Suppressor macrophage treated with lipopolysaccharide for 4 hours (primary cell): ENCODE measurements at places on chromosomes 6 and 20.

DNA sequence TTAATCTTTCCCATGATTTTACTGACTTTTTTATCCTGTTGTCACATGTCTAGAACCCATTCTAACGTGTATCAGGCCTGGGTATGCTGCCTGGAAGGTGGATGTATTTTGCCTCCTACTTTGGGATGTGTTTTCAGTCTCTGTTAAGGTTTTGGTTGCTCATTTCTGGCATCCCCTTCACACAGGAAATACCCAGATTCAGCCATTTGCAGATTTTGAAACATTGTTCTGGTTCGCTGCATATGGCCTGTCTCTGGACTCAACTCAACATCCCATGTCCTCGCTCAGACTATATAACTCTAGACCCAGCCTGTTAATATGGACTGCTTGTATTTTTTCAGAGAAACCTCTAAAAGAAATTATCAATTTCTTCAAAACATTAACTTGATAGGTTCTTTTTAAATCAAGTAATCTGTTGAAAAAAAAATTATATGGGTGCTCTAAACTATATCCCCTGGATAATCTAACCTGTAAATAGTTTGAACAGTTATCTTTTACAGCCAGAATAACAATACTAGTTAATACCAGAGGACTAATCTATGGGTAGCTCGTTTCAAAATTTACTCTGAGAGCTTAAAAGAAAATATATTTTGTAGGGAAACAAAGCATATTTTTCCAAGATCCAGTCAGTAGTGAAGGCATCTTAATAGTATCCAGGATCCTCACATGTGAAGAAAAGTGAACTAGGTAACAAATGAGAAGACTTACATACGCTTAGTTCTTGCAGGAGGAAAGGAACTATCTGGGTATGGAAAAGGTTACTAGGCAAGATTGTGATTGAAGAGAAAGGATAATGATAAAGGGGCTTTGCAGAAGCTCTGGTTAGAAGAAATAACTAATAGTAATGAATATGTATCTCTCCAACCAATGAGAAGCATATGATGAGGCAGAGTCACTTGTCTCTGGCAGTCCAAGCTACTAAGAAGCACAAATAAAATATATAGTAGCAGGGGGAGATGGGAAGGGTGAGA, 23.4 kb upstream of the HLA-DQB1 start:
- DNase-seq: no peak

DNA sequence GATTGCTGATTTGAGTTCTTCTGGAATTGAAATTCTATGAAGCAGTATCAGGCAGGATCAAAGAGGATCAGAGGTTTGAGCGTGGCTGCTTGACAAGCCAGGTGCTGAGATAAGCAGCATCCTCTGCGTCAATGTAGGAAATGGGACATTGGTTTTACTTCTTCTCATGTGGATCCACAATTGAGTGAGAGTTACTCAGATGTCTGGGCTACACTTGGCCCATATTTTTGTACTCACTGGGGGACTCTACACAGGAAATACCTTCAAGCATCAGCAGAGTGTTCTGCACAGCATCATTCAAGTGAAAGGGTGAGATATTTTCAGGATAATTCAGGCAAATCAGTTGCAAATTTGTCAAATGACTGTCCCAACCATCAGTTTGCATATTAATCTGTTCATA, 613.9 kb upstream of the ARID1B start:
- DNase-seq: no peak

GRCh38 chr20:916125-916799, at the start of gene ANGPT4:
ANGPT4 (minus strand) TSS chr20:916334; CDS start chr20:916214, 120 bp downstream.
- DNase-seq: no peak

DNA sequence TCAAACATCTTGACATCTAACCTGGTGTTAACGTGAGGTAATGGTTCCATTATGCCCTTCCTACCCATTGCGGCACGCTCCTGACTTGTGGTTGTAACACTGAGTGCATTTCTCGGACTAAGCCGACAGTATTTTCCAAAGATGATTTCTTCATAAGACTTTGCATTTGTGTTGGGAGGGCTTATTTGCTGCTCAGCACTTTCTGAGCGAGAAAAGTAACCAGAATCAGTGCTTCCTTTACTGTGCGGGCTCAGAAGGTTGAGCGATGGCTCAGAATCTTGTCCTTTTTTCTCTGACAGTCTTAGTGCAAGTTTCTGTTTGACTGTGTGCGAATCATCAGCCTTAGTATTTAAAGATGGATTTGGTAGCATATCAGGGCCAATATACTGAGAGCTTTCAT, 171.7 kb downstream of the HIVEP2 start:
- DNase-seq: no peak

- DNase-seq: no peak
These were observed 55.9 kb downstream of the MAP3K5 start for GRCh38 chr6:136736281-136736960.

DNA sequence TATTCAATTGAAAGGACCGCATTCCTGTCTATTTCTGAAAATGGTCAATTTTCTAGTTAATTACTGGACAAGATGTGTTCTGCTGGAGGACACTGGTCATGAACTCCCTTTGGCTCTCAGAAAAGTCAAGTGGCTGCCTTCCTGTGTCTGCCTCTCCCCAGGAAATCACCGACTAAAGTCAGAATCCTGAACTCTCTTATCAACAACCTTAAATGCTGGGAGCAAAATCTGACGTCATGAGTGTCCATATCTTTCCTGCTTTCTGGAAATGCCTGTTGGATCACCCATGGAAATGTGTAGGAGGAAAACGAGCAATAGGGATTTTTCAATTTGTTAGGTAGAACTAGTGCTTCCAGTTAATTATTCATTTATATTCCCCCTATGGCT, 53.5 kb upstream of the PLCB1 start:
- no peak for DNase-seq

GRCh38 chr6:140070846-140071473, 696.5 kb upstream of the CITED2 start:
- no peak for DNase-seq

- no peak for DNase-seq
These were observed 94.1 kb upstream of the RNF24 start for GRCh38 chr20:4109307-4109940.

DNA sequence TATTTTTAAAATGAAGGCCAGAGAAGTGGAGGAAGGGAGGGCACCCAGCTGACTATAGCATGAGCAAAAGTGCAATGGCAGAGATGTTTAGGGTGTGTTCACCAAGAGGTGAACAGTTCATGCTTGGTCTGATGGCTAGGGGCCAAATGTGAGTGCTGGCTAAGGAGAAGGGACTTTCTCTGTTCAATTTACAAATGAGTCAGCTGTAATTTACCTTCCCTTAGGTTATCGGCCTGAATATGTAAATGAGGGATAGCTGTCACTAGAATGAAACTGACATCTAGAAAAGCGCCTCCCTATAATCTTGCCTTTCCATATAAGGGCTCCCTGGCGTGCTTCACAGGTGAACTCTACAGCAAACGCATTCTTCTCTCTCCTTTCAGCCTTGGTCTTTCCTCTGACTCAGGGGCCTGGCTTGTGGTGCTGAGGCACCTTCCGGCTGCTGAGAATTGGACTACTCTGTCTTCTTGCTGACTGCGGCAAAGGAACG, 114.7 kb upstream of the BACH2 start:
- DNase-seq: no peak

- no peak for DNase-seq
These were observed 113.1 kb downstream of the SOBP start for GRCh38 chr6:107603006-107603370.

DNA sequence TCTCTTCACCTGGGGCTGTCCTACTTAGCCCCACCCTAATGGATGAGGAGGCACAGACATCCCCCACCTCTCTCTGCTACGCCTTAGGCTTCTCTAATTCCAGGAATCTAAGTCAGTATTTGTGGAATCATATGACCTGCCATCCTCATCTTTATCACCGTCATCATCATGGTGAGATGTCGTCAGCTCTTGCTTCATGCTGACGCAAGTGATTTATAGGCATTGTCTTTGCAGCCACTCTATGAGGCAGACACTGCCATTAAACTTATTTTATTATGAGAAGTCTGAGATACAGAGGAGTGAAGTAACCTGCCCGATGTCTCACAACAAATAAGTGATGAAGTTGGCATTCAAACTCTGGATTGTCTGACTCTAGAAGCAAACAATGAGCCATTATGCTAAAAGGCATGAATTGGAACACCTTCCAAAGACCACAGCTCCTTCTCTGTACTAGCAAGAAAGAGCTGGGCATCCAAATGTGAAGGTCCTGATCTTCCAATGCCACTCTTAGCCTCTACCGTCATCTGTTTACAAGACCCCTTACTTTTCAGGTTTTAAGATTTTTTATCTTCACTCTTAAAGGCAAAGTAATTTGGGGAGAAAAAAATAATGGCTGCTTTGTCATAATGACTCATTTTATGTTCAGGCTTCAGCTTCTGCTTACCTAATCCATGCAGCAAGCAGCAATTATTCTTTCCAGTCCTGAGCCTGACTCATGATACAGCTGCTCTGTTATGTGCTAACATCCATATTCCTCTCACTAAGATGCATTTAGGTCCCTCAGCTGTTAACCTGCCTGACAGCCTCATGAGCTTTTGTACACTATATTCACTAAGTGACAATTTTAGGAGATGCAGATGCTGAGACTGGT, 113.7 kb upstream of the BCLAF1 start:
- peak; percentile 82 for DNase-seq
